ENCODE measurements at places on chromosomes 3 and 15.
A peak's percentile ranks its signal among the peaks of the same experiment; 100 is the strongest.

- no peak for DNase-seq
These were observed 11.7 kb upstream of the ZNF148 start for GRCh38 chr3:125386811-125387210.

- peak; percentile 72 for DNase-seq
These were observed 187.1 kb upstream of the DNAJC19 start for GRCh38 chr3:181176601-181177000.

- DNase-seq = no peak
These were observed 707.0 kb downstream of the ROBO2 start for GRCh38 chr3:77746892-77747291.

DNA sequence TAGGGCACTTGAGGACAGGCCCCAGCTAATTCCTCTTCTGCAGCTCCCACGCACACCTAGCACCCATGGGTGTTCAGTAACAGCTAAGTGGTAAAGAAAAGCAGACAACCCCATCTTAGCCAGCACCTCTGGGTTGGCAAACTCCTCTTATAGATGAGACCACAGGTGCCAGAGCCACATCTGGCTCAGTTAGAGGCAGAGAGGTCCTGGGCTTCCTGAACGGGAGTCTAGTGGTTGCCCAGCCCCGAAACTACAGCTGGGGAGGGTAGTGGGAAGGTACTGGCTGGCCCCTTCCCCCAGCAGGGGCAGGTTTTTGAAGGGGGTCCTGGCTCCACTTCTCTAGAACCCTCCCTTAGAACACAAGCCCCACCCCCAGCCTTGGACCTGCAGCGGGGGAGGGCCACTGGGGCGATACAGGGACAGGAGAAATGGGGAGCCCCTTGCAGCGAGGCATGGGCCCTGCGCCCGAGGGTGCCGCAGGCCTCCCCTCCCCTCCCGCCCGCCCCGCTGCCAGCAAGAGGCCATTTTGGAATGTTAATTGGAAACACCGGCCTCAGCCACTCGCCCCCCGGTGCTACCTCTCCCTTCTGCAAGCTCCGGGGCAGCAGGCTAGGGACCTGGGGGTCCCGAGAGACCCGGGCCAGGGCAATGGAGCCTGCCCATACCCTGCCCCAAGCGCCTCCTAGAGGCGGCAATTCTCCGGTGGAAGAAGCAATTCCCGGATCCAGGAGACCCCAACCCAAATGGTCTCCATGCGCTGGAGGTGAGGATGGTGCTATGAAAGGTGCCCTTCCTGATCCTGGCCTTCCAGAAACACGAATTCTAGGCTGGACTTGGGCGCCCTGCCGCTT is 1.5 kb downstream of the DUSP7 start:
- no peak for DNase-seq

DNA sequence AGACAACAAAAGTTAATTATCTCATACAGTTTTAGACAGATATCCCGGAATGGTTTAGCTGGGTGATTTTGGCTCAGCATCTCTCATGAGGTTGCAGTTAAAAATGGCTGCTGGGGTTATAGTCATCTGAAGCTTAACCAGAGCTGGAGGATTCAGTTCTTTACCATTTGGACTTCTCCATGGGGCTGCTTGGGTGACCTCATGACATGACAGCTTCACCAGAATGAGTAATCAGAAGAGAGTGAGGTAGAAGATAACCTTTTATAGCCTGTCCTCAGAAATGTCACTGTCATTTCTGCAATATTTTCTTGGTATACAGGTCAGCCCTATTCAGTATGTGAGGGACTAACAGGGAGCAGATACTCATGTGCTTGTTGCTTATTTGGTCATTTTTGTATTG is 30.9 kb downstream of the TFG start:
- no peak for DNase-seq

DNA sequence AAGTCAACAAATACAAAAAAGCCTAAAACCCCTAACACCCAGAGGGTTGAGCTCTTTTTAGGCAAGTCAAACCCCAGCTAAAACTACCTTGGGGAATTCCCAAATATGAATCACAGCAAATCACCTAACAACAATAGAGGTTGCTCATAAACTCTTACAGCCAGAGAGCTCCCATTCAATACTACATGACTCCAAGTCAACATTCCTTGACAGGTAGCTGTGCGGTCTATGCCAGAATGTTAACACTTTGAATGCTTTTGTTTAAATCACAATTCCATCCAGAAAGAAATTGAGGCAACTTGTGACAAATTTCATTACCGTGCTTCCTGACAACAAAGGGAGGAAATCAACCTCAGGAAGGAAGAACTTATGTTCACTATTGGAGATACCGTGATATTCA is 7.5 kb upstream of the UACA start:
- DNase-seq = no peak

DNA sequence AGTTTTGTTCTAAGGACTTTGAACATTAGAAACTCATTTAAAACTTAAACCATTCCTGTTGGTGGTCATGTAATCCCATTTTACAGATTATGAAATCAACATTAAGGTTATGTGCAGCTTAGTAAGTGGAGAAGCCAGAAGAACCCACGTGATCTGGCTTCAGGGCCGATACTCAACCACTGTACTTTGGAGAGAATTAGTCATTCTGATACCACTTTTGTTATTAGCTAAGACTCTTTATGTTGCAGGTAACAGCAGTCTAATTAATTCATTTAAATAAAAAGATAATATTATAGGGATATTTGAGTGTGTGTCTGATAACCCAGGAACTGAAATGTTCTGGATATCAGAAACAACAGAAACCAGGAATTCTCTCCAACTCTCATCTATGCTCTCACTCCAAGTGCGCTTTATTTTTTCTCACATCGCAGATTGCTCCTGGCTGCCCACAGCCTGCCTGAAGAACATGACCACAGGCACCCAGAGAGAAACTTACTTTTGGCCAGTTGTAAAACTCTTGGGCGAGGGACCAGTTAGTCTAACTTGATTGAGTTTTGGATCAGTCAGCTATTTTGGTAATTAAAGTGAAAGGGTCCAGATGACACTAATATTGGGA is 25.2 kb downstream of the UBE2E1 start:
- no peak for DNase-seq

DNA sequence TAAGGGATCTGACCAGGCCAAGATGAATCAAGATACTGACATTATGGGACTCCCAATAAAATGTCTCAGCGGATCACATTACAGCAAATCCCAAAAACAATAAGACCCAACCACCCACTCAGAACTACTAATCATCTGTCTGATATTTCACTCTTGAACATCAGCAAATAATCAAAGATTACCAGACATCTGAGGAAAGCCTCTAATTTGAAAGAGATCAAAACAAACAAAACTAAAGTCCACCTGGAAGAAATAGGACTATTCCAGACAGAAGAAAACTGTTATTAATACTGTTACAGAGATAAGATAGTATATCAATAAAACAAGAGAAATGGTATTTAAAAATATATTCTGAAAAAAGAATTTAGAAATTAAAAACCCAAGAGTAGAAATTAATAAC is 29.0 kb downstream of the TP53BP1 start:
- DNase-seq = no peak

GRCh38 chr3:183797996-183798395 is 27.4 kb downstream of the MAP6D1 start:
- no peak for DNase-seq

DNA sequence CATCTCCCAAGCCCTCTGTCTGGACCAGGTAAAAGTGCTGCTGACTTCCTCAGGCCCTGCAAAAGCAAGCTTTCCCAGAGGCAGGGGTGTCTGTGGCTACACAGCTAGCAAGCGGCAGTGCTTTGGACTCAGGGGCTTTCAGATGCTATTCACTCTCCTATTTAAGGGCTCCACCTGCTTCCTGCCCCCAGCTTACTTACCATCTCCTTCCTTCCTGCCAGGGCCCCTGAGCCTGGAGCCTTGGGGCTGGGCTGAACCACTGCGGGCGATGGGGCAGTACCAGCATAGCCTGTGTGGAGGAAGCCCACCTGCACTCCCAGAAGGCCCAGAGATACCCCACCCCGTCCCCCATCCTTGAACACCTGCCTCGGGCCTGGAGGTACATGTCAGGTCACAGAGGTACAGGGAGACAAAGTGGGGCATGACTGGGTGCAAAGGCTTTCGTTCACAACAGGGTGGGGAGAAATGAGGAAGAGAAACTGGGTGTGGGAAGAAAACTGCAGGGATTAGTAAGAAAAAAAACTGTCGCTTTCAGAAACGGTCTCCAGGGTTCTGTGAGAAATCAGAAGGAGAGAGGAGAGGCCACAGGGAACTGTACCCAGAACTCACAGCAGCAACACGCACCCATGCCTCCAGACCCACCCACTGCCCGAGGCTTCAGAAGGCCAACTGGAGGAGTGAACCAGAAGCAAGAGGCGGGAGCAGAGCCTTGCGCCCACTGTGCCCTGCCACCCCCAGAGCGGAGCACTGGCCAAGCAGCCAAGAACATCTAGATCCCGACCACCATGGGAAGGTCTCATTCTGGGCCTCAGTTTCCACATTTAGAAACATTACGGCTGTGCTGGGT is 49.5 kb downstream of the CCDC12 start:
- DNase-seq = no peak

DNA sequence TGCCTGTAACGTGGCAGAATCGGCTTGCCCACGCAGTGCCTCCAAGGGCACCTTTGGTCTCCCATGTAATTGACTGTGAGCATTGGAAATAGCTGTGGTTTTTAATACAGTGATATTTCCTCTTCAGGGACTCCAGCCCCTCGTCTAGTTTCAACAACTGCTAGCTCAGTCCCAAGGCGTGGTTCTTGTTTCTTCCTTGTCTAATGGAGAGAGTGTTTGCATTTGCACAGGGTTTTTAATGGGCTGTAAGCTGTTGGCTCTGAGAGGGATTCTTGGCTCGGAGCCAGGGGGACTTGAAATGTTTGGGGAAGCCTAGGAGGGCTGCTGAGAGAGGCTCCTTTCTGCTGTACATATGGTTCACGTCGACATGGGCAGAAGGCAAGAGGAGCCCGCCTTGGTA is 86.2 kb downstream of the THSD4 start:
- peak; percentile 51 for DNase-seq

GRCh38 chr3:170802164-170803151 is 67.5 kb downstream of the RPL22L1 start:
- no peak for DNase-seq

GRCh38 chr3:134544316-134544715 is 58.5 kb downstream of the CEP63 start:
- DNase-seq = no peak

DNA sequence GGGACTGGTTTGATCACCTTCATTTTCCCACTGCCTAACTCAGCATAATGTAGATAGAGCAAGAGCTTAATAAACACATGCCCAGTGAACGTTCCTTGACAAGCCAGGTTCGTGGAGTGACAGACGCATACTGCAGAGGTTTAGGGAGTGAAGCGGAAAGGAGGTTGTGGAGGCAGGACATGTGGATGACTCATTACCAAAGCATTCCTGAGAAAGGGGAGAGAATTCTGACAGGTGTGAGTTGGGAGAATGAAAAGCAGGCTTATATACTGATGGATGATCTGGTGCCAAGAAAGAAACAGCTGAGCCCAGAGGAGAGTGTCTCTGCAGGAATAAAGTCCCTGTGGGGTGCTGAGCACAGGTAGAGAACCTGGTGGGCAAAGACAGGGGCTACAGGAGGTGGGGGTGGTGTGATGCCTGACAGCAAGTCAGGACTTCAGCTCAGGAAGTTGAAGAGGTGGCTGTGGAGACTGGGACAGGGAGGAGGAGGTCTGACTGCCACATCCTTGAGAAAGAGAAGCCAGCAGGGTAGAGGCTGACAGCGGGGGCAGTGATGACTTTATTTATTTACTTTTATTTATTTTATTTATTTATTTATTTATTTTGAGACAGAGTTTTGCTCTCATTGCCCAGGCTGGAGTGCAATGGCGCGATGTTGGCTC is 2.4 kb upstream of the RPL29 start:
- no peak for DNase-seq

DNA sequence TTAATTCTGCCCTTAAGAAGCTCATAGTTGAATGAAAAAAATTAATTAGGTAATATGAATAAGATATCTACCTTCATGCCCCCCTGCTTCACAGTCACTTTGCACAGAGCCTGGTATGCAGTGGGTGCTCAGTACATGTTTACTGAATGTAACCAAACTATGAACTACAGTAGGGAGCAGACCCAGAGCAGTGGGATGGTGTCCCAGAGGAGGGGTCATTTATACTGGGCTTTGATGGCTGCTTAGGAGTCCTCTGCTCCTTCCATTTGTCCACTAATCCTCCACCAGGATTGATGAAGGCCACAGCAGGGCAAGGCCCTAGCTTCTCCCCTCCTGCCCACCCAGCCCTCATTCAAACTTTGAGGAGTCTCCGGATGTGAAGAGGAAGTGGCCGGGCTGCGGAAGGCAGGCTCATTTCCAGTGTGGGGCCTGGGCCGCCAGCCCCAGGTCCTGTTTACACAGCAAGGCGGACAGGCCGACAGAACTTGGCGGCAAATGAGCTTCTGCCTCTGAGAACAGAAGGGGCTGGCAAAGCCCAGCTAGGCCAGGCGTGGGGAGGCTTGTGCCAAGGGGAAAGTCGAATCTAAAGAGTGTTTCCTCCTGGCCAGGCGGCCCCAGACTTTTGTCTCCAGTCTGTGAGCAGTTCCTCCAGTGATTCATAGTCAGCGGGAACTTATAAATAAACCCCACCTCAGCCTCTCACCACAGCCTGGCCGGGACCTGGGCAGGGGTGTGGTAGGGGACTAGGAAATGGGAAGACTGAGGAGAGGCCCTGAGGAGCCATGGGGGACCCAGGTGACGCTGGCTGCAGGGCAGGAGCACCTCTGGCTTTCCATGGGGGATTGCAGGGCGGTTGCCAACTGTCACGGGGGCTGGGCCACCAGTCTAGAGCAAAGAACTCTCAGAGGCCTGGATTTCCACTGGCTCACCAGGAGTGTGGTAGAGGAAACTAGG is 51.6 kb upstream of the LCTL start:
- DNase-seq = no peak

- no peak for DNase-seq
These were observed 12.5 kb downstream of the MYD88 start for GRCh38 chr3:38150780-38151528.

- DNase-seq = no peak
These were observed 594.8 kb downstream of the NTRK3 start for GRCh38 chr15:87661454-87662355.

GRCh38 chr3:3102751-3103150 is 7.4 kb downstream of the IL5RA start:
- DNase-seq = no peak

DNA sequence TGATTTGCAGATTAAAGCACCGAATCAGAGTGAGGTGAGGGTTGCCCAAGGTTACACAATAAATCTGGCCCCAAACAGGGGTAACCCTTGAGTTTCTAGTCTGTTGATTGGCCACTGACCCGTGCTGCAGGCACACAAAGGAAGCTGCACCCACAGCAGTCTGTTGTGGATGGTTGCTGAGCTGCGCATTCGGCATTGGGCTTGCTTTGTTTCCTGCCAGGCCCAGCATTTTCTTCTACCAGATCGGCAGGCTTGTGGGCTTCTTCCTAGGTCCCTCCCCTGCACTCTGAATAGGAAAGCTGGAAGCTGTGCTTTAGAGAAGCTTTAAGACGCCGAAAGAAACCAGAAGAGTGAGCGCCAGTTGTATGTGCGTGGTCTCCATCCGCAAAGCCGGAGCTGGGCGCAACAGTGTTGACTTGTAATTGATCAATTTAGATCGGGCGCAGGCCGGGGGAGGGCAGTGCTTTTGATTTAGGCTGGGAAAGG is 12.1 kb downstream of the B3GNT5 start:
- peak; percentile 50 for DNase-seq
